T1000 (cell line): ENCODE measurements at places on chromosomes 6 and 20.

DNA sequence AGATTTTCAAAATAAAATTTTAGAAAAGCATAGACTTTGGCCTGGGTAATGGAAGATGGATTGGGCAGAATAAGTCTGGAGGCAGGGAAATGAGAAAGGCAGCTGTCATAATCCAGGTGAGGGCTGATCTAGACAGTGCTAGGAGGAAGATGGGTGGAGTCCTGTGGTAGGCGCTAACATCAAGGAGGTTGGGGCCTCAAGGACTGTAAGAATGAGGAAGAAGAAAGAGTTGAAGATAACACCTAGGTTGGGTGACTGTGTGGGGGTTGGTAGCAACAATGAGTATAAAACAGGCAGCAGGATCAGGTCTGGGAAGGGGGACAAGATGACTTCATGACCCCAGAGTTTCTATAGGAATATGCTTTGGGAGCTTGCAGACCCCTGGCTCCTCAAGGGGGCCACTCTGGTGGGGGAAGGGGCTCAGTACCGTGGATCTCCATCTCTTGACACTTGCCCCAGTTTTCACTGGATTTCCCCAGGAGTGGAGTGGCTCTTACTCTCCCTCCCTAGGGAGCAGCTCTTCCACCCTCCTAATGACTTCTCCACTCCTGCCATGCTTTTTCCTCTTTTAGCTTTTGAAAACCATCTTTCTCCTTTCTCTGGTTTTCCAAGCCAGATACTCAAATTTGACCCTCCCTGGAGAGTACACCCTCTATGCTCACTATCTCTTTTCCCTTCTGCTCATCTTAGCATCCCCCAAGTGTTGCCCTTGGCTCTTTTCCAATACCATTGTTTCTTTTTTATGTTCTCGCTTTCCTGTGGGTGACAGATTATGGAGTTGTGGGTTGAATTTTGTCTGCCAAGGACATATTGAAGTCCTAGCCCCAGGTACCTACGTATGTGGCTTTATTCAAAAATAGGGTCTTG lies 14.8 kb downstream of the TRIM31 start:
- DNase-seq = no peak

GRCh38 chr6:5401845-5402738 lies 140.8 kb downstream of the FARS2 start:
- DNase-seq = no peak

DNA sequence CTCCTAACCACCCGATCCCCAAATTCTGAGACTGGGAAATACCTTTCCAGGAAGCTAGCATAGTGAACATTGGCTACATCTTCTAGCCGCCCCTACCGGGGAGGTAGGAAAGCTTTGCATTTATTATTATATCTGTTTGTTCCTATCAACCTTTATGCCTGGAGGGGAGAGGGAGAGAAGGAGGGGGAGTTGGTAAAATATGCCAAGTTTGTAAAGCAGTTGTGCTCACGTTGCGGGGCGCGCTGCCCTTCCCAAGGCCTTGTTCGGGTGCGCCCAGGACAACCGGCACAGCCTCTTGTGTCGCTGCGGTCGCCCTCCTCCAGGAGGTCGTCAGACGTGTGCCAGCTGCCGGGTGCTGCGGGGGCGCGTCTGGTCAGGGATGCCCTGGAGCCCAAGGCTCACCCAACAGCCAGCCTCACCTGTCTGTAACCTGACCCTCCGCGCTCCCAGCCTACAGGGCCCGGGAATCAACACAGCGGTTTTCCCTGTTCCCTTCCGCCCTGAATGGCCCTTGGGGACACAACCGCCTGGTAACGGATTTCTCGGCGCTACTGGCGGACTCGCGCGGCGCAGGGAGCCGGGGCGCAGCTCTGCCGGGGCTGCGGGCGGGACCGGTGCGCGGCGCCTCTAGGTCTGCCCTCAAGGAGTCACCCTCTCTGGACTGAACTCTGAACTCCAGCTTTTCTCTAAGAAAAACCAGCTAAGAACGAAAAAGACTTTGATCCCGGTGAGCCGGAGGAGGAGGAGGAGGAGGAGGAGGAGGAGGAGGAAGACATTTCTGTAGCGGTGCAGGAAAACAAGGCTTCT lies 1.1 kb upstream of the OVOL2 start:
- DNase-seq = no peak

- no peak for DNase-seq
Measured at GRCh38 chr20:47311967-47312681, 44.4 kb downstream of the ZMYND8 start.

DNA sequence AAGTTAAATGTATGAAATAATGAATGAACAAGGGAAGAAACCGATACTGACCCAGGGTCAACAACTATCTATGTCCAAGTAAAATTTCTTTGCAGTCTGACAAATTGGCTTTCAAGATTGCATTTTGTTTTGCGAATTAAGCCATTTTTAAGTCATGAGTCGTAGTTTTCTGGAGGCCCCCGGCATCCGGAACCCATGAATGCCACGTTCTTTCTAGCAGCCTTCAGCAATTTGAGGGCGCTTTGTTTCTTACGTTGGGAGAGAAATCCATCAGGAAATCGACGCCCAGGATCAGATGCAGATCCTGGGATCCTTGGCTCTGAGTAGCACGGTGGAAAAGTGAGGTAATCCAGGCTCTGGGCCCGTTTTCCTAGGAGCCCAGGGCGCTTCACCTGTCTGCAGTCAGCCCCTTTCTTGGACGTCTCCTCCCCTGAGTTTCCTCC lies 309 bp upstream of the ABRACL start:
- no peak for DNase-seq

DNA sequence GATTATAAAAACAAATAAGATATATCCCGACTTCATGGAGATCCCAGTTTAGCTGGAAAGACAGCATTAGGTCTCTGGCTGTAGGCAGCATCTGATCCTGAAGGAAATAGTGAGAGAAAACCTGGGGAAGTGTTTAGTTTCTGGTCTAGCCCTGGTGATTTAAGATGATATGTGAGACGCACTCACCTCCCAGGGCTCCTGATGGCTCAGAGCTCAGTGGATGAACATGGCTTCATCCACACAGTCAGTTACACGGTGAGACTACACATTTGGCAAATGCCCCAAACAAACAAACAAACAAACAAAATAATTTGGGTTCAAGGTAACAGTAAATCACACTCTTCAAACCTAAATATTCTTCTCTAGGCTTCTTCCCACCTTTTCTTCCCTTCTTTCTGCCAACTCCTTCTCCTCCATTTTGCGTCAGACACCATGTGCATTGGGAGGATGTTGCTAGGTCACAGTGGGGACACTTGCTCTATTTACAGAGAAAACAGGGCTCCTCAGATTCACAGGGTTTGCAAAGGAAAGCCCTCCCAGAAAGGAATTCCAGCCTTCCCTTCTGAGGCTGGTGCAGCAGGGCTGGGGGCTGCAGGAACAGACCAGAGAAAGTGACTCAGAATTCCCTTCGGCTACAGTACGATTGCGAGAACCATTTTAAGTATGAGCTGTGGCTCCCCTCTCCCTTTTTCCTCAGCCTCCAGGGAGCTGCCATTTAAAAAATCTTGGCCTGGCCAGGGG lies 59.6 kb upstream of the SALL4 start:
- DNase-seq = no peak

GRCh38 chr6:20840675-20841074 lies 306.4 kb downstream of the CDKAL1 start:
- DNase-seq = no peak

DNA sequence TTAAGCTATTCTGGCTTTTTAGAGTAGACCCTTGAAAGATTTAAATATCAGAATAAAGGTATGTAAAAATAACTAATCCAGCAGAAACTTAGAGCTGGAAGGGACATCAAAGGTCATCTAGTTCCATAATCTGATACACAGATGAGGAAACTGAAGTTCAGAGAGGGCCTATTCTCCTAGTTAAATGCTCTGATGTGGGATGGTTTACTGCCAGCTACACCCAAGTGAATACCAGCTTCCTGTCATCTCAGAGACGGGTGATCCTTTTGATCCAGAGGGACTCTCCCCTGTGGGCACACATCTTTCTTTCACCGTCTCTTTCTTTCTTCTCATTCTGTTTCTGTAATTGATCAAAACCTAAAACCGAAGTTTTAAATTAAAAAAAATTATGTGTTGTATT lies 94.1 kb downstream of the MAN1A1 start:
- no peak for DNase-seq

DNA sequence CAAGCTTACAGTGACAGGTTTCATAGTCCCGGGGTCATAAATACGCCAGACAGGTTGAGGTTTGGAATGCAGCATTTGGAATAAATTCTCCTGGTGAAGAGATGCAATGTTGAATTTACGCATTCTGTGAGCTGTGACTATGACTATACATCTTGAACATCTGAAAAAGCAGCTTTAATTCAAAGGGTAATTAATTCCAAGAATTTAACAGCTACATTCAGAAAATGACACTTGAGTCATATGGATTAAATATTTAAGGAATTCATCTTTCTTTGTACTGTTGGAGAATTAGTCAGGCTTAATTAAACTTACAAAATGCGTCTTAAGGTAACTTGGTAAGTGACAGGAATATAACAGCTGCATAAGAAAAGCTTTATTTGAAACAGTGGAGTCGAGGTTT lies 74.7 kb downstream of the ESR1 start:
- DNase-seq = no peak

- no peak for DNase-seq
Measured at GRCh38 chr6:55675941-55676340, 96.9 kb upstream of the HMGCLL1 start.

DNA sequence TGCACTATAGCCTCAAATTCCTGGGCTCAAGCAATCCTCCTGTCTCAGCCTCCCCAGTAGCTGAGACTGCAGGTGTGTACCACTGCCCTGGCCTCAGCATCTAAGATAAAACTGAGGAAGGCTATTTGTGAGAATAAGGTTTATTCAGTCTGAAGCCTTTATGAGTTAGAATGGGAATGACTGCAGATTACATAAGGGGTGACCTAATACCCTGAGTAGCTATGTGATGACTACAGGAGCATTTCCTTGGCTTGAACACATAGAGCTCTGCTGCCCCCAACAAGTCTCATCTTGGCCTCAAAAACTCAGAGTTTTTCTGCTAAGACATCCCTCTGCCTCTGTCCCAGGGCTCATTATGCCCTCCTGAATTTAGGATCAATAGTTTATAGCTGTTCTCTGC lies 7.6 kb downstream of the GSS start:
- no peak for DNase-seq

DNA sequence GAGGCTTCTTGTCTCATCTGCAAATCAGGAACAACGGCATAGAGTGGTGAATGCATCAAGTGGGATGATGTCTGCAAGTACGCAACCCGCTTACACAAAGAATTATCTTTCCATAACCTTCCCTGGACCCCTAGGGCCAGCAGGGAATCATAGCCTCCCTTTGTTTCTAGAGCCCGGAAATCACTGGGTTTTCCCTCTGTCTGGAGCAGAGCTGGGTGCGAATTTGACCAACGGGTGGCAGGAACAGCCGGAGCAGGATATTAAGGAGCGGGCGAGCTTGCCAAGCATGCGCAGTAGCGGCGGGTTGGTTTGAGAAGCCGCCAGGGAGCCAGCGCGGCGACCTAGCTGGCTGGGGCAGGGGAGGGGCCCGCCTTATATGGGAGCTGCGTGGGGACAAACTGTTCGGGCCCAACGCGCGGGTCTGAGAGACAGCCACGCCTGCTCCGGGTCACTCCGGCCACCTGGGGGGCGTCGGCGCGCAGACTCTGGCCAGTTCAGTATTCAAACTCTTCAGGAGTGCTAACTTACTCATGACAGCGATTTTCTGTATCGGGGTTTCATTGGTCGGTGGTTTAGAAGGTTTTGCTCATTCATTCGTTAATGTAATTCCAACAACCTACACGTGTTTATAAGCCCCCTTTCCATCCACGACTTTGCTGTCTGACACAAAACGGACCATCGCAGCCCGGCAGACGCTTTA lies 1.6 kb upstream of the KIF16B start:
- no peak for DNase-seq

DNA sequence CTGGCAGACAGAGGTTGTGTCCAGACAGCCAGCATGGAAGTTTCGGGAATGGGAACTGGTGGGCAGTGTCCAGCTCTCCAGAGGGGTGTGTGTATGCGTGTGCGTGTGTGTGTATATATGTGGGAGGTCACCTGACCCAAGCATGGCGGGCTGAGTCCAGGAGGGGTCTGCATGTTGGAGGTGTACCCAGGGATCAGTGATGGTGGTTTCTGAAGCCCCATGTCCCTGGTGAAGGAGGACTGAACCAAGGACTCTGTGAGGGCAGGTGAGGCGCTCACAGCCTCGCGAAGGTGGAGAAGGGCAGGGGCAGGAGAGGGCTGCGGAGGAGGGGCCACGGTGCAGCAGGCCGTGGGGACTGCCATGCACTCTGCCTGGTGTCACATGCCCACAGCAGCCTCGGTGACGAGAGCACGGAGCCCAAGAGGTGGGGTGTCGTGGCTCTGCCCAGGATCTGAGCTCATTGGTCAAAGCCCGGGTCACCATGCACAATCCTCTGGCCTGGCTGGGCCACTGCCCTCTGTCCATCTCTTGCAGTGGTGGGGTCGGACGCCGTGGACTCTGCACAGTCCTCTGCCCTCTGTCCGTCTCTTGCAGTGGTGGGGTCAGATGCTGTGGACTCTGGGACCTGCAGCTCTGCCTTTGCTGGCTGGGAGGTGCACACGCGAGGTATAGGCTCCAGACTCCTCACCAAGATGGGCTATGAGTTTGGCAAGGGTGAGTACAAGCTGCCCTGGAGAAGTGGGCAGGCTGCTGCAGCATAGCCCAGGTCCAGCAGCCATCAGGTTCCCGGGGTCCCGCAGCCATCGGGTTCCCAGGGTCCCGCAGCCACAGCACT lies 2.1 kb upstream of the LIME1 start:
- DNase-seq = no peak

DNA sequence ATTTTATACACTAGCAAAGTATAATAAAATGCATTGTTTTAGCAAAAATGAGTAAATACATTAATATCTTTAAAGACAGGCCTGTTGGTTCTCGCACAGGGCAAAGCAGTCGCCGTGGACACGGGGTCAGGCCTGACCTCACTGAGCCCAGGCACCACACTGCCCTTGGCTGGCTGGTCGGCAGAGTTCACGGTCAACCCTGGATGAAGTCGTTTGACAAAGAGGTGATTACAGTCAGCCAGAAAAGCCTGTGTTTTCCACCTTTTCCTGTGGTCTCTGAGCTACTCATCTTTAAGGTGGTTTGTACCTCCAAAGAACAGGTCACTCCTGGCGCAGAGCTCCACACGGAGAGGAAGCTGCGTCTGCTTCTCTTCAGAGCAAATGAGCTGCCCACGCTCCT lies 191.5 kb downstream of the DLL1 start:
- DNase-seq = no peak

DNA sequence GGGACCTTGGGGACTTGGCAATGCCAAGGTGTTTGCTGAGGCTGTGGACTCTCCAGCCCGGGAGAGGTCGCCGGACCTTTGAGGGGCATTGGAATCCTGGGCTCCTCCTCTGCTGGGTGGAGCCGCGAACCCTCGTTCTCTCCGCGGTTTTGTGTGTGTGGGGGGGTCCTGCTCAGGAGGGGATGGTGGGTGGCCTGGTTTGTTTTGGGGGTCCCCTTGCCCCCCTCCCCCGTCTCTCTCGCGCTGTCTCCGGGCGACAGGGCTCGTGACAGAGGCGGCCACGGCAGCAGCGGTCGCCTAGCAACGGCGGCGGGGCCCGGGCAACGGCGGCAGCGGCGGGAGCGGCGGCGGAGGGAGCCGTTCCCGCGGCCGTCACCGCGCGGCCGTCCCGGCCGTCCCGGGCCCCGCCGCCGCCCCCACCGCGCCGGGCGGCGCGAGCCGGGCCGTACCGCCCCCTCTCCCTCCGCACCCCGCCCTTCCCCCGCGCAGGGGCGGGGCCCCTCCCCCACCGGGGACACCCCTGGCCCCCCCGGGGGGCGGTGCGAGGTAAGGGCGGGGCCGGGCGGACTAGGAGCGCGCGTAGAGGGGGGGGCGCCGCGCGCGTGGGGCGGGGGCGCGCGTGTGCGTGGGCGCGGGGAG lies 7.8 kb downstream of the SYNGAP1 start:
- no peak for DNase-seq
